ENCODE measurements at places on chromosomes 7 and 10.

DNA sequence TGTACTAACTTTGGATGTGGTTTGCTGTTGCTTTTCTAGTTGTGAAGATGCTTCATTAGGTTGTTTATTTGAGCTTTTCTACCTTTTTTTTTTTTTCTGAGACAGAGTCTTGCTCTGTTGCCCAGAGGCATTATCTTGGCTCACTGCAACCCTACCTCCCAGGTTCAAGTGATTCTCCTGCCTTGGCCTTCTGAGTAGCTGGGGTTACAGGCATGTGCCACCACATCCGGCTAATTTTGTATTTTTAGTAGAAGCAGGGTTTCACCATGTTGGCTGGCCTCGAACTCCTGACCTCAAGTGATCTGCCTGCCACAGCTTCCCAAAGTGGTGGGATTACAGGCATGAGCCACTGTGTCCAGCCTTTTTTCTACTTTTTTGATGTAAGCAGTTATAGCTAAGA is 93.7 kb downstream of the ADAM22 start:
- no peak for DNase-seq

- DNase-seq: no peak
Observed at GRCh38 chr7:43232366-43232765, 119.9 kb downstream of the HECW1 start.

DNA sequence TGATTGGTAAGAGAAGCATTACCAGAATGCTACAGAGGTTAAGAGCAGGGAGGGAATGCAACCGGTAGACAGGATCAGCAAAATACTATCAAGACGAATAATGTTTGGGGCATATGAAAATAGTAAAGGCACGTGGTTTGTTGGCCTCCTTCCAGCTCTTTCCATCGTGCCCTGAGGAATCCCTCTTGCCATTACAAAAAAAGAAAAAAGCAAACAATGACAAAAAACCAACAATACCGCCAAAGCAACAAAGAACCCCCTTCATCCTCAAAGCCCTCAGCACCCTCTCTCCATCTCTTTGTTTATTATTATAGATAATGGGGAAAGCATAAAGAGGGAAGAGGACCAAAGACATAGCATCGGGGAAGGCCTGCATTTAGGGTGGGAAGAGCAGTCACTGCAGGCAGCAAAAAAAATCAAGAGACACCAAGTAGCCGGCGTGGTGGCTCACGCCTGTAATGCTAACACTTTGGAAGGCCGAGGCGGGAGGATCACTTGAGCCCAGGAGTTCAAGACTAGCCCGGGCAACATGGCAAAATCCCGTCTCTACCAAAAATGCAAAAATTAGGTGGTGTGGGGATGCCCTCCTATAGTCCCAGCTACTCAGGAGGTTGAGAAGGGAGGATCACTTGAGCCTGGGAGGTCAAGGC is 78.0 kb downstream of the HIP1 start:
- no peak for DNase-seq

DNA sequence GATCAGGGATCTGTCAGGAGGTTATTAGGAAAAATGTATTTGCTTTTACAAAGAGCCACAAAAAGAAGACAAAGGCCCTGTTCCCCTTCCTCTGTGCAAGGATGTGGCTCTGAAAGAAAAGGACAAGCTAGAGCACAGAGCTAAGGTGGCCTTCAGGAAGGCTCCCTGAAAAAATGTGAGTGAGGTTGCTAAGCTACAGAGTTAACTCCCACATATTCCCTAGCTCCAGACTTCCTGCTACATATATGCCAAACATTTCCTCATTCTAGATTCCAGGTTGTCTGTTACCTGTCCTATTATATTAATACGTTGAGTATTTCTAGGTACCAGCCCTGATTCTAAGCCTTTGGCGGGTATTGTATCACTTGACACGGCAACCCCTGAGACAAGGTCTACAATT is 369.0 kb downstream of the PARD3 start:
- no peak for DNase-seq

DNA sequence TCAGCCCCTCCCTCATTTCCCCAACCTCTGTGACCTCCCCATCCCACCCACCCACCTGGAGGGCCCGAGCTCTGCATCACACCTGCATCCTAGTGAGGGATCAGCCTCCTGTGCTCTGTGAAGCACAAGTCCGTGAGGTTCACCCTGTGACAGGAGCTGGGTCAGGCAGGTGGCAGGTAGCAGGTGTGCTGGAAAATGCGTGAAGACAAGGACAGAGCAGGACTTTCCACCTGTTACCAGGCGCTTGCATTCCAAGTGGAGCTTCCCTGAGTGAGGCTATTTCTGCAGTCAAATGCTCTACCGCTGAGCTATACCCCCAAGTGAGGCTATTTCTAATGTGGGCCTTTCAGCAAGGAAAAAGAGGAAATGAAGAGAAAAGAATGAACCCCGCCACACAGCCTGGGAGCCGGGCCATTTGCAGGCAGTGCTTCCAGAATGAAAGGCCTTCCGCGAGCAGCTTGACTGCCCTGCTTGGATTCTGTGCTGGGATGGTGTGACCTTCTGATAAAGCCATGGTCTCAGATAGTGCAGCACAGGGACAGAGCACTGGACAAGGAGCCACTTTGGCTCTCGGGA is 13.3 kb upstream of the CPXM2 start:
- DNase-seq: no peak

DNA sequence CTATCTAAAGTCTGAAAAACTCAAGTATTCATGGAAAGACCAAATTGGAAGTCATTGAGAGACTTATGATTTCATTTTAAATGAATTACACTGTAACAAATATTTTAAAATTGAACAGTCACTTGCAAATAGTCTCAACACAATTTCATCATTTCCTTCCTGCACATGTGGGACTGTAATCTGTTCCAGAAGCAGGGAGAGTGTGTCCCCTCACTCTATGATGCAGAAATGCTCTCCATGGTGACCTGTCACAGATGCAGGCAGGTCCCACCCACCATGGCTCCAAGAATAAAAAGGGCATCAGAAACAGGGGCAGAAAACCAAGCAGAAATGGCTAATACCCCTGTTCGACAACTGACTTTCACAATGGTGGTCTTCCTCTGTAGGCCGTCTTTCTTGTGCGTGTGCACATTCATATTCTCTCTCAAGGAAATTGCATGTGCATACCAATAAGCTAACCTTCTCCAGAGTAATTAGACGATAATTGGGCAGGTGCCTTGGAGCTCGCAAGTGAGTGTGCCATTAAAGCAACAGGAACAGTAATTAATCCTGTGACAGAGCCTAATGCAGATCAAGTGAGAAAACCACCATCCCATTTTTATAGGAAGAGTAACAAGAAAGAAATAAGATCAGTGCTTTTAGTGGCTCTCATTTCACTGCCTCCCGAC is 170.9 kb downstream of the ZMYND11 start:
- DNase-seq: no peak

DNA sequence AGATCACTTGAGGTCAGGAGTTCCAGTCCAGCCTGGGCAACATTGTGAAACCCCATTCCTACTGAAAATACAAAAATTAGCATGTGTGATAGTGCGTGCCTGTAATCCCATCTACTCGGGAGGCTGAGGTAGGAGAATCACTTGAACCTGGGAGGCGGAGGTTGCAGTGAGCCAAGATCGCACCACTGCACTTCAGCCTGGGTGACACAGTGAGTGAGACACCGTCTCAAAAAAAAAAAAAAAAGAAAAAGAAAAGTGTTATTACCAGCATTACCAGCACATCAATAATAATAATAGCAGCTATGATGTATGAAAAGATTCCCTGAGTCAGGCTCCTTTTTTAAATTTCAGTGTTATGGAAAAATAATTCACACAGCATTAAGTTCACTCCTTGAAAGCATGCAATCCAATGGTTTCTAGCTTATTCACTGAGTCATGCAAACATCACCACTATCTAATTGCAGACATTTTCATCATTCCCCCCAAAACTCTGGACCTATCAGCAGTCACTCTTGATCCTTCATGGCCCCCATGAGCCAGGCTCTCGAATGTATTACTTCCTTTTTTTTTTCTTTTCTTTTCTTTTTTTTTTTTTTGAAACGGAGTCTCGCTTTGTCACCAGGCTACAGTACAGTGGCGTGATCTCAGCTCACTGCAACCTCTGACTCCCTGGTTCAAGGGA is 228.4 kb downstream of the FANK1 start:
- DNase-seq: no peak

- DNase-seq: no peak
Observed at GRCh38 chr7:143131781-143132180, at the start of gene PIP. TSS of gene PIP (plus strand) at chr7:143132077. CDS start at chr7:143132117, 40 bp downstream.

DNA sequence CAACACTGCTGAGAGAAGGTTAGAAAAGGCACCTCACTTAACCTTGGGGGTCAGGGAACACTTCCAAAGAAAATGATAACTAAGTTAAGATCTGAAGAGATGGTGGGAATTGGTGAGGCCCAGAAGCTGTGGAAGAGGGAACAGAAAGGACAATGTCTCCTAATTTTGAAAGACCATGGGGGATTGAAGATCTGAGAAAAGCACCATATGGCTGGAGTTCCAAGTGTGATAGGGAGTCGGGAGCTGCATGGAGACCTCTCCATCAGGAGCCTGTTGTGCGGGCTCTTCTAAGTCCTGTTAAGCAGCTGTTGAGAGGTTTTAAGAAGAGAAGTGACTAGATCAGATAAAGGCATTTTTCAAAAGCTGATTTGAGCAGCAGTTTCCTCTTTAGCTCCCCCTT is 254.3 kb downstream of the CDK14 start:
- no peak for DNase-seq

- no peak for DNase-seq
Observed at GRCh38 chr7:73768641-73769480, 1.2 kb downstream of the CLDN3 start.

- no peak for DNase-seq
Observed at GRCh38 chr10:73991884-73992245, 6.1 kb upstream of the VCL start.

DNA sequence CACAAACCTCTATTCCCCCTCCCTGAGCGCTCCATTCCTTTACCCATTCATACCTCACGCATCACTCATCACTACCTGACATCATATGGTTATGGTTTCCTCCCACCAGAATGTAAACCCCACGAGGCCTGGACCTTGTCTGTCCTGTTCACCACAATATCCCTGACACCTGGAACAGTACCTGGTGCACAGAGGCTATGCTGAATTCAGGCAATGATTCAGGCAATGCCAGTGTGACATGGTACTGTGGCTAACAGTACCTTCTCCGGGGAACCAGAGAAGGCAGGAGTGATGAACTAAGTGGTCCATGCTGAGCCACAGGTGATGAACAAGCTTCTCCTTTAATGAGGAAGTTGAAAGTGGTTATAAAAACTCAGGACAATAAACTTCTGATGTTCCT is 202.5 kb upstream of the PLXNA4 start:
- DNase-seq: no peak

GRCh38 chr7:150431839-150432658 is 18.4 kb upstream of the GIMAP8 start:
- no peak for DNase-seq

DNA sequence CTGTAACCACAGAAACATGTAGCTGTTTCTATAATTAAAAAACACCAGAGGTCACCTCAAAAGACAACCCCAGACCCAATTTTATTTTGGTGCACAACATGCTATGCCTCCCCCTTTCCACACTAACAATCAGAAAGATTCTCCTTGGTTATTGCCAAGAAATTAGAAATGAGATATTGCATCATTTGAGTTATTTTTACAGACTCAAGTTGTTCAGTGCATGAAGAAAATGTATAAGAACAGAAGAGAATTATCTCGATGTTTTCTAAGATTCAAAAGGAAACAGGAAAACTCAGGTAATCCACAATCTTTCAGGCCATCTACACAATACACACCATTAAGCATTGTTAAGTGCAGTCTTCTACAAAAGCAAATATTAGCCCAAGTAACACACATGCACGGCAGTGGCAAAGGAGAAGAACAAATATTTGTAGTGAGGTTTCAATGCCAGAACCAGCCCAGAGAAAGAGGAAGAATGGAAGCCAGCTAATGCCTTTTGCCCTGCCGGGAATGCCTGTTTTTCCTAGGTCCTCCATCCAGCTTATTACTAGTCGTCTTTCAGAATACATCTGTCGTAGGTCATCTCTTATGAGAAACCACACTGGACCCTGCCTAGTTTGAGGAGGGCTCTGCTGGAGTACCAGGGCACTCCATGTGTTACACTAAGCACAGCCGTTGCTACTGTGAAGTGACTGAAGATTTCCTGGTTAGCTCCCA is 67.6 kb upstream of the C1GALT1 start:
- no peak for DNase-seq

DNA sequence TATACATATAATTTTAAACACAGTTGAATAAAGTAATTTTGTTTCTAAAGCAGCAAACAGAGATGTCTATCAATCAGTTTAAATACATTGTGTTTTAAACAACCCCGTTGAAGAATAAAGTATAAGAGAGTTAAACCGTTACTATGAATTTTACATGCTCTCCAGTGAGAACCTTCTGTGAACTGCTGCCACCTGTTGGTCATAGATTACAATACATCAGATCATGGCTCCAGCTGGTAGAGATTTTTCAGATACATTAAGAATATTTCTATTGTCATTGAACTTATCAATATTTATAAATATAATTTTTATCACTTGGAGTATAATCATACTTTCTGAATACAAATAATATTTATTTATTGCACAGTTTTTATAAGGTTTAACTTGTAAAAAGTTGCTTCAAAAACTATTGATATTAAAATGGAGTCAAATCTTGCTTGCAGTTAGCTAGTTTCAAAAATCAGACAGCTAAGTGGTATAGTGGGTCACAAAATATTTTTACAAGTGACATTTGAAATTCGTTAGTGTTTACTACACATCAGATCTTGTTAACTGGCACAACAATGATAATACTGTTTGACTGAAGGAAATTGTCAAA is 561.2 kb upstream of the PHF14 start:
- DNase-seq: no peak

DNA sequence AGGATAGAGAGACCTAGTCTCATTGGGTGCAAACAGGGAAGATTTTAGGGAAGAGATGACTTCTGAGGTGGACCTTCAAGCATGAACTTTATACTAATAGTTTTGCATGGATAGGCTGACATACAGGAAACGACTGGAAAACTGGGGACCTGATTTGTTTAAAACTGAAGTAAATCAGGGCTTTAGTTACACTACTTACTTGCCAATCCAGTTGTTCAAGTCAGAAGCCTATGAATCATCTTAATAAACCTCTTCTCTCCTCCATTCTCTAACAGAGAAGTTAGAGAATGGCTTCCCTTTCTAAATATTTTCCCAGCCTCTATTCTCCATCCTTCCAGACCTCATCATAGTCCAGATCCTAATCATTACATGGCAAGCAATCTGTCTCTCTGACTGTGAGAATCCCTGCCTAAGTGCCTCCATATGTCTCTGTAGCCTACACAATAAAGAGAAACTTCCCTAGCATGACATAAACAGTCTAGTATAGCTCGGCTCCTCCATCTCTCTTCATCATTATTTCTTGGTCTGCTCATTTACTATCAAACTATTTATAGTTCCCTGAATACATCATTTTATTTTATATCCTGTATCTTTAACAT is 55.8 kb downstream of the PRKG1 start:
- no peak for DNase-seq

All from sigmoid colon (tissue), 7 donors.